Activated CD4-positive, alpha-beta memory T cell treated with anti-CD3 and anti-CD28 coated beads for 36 hours (primary cell): ENCODE measurements at places on chromosomes 6 and 20. TPM values are rescaled to one million over a fixed set of nuclear protein-coding genes. Genes with fewer than 3 reads are reported as not detected.
A peak's percentile ranks its signal among the peaks of the same experiment; 100 is the strongest.

- no peak overlapping the region for H3K4me3 ChIP-seq
- DNase-seq, result no peak
- H3K4me1 ChIP-seq, result peaks cover 4% of the 10 kb centered on the region
These were observed 36.9 kb downstream of the KCNQ2 start for GRCh38 chr20:63435552-63435951.

DNA sequence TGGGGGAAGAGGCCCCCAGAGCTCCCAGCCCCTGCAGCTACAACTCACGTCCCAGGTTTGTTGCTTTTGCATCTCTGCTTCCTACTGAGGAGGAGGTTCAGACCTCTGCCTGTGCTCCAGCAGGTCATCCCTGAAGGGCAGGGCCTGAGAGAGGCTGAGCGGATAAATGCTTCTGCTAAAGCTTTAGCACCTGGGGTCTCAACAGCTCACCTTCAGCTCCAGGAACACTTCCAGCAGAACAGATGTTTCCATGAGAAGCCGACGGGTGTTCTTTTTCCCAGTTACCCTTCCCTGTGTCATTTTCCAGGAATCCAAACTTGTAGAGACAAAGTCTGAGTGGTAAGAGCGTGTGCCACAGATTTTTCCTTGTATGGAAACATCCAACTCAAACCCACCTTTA, 208.8 kb downstream of the TBC1D7 start:
- H3K27ac ChIP-seq, result no peak overlapping the region

DNA sequence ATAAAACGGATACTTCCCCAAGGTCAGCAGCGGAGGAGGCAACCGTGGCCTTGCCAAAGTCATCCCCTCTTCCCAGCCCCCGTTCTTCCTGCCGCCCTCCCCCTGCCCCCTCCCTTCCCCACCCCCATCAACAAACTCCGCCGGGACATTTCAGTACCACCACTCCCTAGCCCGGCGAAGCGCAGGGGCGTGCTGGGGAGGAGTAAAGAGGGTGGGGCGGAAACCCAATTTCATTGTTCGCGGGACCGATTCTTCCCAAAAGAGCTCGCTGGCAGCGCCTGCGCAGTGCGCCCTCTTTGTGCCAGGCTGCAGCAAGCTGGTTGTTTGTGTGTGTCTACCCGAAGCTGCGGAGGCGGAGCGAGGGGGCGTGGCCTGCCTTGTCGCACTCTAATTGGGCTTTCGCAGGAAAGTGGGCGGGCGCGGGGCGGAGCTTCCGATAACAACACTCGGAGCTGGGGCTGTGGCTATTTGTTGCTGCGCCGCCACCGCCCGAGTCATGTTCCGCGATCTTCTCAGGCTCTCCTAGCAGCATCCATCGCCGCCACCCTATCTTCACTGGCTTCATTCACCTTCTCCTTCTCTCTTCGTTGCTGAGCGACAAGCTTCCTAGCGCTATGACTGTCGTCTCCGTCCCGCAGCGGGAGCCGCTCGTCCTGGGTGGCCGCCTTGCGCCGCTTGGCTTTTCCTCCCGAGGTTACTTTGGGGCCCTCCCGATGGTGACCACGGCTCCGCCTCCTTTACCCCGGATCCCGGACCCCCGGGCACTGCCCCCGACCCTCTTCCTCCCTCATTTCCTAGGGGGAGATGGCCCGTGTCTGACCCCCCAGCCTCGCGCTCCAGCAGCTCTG, at the start of gene PNRC1:
Gene PNRC1 (plus strand): TSS at position 471 of the 848 bp plus-strand sequence. CDS start 144 bp downstream, at position 615.
- peaks cover 33% of the 10 kb centered on the region for H3K4me1 ChIP-seq
- no peaks in the 10 kb centered on the region for H3K27me3 ChIP-seq
- H3K27ac ChIP-seq, result peak within 1 kb of the TSS; percentile 99
- H3K4me3 ChIP-seq, result peak within 1 kb of the TSS; percentile 93
- H3K36me3 ChIP-seq, result peaks cover 40% of the 10 kb centered on the region

DNA sequence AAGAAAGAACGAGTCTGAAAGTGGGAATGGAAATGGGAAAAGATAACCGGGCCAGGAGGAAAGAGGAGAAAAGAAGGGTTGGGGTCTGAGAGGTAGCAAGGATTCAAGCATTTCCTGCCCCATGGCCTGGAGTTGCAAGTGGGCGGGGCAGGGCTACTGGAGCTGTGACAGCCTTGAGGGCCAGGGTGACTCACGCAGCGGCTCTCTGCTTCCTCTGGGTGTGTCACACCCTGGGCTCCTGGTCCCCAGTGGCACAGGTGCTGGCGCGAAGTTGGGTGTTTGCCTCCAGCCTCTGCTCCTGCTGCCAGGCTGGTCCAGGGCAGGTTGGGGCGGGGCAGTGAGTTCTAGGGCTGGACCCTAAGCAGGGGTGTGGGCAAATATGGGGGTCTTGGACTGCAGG, 3.3 kb upstream of the ULBP3 start:
- DNase-seq, result peak; percentile 75
- no peaks in the 10 kb centered on the region for H3K36me3 ChIP-seq
- H3K4me1 ChIP-seq, result peaks cover 17% of the 10 kb centered on the region
- H3K27ac ChIP-seq, result no peak overlapping the region
- H3K4me3 ChIP-seq, result no peak overlapping the region
- H3K27me3 ChIP-seq, result peaks cover 20% of the 10 kb centered on the region

The SHLD1 gene
- total RNA-seq, result 9.8 TPM

GRCh38 chr6:10733863-10734262, 11.0 kb downstream of the TMEM14C start:
- no peaks in the 10 kb centered on the region for H3K27me3 ChIP-seq
- H3K27ac ChIP-seq, result no peak overlapping the region
- H3K4me1 ChIP-seq, result no peaks in the 10 kb centered on the region
- H3K36me3 ChIP-seq, result peaks cover 14% of the 10 kb centered on the region
- no peak overlapping the region for H3K4me3 ChIP-seq

DNA sequence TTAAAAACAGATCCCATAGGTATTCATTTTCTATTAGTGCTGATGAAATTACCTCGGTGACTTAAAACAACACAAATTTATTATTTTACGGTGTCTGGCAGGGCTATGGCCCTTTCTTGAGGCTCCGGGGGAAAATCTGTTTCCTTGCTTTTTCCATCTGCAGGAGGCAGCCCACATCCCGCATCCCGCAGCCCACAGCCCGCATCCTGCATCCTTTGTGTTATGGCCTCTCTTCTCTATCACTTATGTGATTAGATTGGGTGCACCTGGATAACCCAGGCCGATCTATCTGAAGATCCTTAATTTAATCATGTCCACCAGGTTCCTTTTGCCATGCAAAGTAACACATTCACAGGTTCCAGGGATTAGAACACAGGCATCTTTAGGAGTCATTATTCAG, 407.8 kb downstream of the CDC5L start:
- peaks cover 2% of the 10 kb centered on the region for H3K27me3 ChIP-seq
- no peak overlapping the region for H3K4me3 ChIP-seq
- no peaks in the 10 kb centered on the region for H3K4me1 ChIP-seq
- H3K36me3 ChIP-seq, result no peaks in the 10 kb centered on the region
- H3K27ac ChIP-seq, result no peak overlapping the region

GRCh38 chr20:57210054-57210910, 56.2 kb downstream of the BMP7 start:
- DNase-seq, result no peak
- no peak overlapping the region for H3K4me3 ChIP-seq
- no peaks in the 10 kb centered on the region for H3K4me1 ChIP-seq

DNA sequence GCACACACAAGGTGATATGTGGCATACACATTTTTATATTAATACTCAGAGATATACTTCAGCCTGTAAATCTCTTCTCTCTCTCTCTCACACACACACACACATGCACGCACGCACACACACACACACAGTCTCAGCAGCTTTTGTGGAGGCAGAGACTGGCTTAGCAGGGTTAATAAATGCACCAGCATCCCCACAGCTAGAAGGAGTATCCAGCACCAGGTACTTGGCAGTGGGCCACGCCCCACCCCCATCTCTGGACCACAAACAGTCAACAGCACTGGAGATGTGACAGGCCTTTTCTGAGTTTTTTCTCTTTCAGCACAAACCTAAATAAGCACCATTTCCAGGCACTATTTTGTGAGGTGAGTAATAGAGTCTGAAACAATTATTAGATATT, 47.3 kb upstream of the LRFN2 start:
- H3K4me3 ChIP-seq, result no peak overlapping the region
- no peaks in the 10 kb centered on the region for H3K36me3 ChIP-seq
- no peaks in the 10 kb centered on the region for H3K4me1 ChIP-seq
- DNase-seq, result no peak
- no peak overlapping the region for H3K27ac ChIP-seq

The STX11 gene
- 16.6 TPM for total RNA-seq

The ECT2L gene
- total RNA-seq, result not detected

- no peaks in the 10 kb centered on the region for H3K4me1 ChIP-seq
- H3K36me3 ChIP-seq, result no peaks in the 10 kb centered on the region
- H3K27ac ChIP-seq, result no peak overlapping the region
- DNase-seq, result no peak
These were observed 39.6 kb downstream of the LAMA4 start for GRCh38 chr6:112214739-112215269.

DNA sequence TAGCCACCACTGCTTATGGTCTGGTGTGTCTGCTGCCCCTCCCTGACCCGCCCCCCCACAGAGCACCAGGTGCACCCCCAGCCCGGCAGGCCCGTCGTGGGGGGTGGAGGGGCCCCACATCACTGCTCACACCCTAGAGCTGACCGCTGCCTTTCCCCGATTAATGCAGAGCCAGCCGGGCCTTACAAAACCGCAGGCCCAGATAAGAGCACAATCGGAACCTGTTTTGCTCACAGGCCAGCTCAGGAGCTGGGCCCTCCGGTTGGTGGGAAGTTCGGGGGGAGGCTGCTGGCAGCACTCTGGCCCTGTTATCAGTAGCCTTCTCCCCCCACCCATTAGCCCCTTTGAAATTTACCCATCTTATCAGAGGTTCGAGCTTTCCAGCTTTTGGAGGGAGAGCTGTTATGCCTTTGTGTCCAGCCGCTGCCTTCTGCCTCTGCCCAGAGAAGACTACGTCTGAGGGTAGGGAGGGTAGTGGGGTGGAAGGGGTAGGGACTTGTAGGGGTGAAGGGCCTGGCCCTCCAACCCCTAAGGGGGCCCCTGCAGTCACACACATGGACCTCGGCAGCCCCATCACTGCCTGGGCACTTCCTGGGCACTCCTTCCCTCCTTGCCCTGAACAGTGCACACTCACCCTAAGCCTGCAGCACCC, 6.9 kb upstream of the SPDEF start:
- no peaks in the 10 kb centered on the region for H3K4me1 ChIP-seq
- no peak for DNase-seq
- H3K27ac ChIP-seq, result no peak overlapping the region
- H3K27me3 ChIP-seq, result no peaks in the 10 kb centered on the region
- no peak overlapping the region for H3K4me3 ChIP-seq

The GTSF1L gene
- not detected for total RNA-seq

The DYNLT2 gene
- total RNA-seq, result 2.1 TPM

GRCh38 chr20:24337069-24337468, 132.4 kb upstream of the SYNDIG1 start:
- H3K27me3 ChIP-seq, result no peaks in the 10 kb centered on the region
- no peaks in the 10 kb centered on the region for H3K4me1 ChIP-seq
- DNase-seq, result no peak
- no peaks in the 10 kb centered on the region for H3K36me3 ChIP-seq

The DPPA5 gene
- total RNA-seq, result not detected

DNA sequence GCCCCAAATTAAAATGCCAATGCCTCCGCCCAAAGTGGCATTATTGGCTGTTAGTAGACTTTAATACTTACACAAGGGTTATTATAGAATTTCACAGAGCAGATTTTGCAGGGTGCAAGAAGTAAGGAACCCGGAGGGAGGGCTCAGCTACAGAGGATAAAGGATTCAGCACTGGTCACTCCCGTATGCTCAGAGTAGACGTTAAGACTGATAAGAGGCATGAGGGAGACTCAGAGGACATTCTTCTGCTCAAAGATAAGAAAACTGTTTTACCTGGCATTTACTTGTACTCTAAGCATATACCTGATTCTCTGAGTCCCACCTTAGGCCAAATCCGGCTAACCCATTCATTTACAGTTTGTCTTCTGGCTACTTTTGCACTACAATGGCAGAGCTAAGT, 36.5 kb upstream of the OVOL2 start:
- no peak overlapping the region for H3K4me3 ChIP-seq
- H3K36me3 ChIP-seq, result no peaks in the 10 kb centered on the region
- H3K4me1 ChIP-seq, result no peaks in the 10 kb centered on the region
- peaks cover 5% of the 10 kb centered on the region for H3K27me3 ChIP-seq
- DNase-seq, result no peak
- H3K27ac ChIP-seq, result no peak overlapping the region

The IYD gene
- total RNA-seq, result not detected

GRCh38 chr6:163338671-163339405, 75.7 kb upstream of the QKI start:
- no peak overlapping the region for H3K27ac ChIP-seq
- no peak overlapping the region for H3K4me3 ChIP-seq
- no peak for DNase-seq
- no peaks in the 10 kb centered on the region for H3K4me1 ChIP-seq

- no peaks in the 10 kb centered on the region for H3K4me1 ChIP-seq
- peaks cover 15% of the 10 kb centered on the region for H3K27me3 ChIP-seq
- H3K36me3 ChIP-seq, result no peaks in the 10 kb centered on the region
These were observed 16.2 kb upstream of the EMILIN3 start for GRCh38 chr20:41382791-41383305.

The SEC63 gene
- 95.9 TPM for total RNA-seq

The KIAA1586 gene
- 15.4 TPM for total RNA-seq

The TSBP1 gene
- not detected for total RNA-seq

The RGS17 gene
- not detected for total RNA-seq

The GABRR2 gene
- total RNA-seq, result 0.51 TPM

DNA sequence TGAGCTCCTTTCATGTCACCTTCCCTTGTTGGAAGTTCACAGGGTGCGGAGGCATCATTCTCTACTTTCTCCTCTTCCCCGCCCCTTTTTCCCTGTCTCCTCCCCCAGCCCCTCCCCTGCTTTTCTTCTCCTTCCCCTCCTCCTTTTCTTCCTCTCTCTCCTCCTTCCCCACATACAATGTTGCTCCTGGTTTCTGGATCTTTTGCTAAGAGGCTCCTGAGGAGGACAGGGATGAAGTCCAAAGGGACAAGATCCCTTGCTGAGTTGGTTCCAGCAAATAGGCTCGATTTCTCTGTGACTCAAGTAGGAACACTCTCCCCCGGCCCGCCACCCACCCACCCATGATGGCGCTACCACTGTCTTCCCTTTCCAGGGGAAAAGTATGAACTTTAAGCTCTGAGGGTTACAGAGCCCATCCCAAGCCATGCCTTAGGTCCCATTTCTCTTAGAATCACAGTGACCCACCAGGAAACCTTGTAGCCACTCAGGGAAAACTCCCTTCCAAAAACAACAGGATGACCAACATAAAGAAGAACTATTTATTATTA, 852 bp upstream of the TFEB start:
- DNase-seq, result no peak
- no peak overlapping the region for H3K27ac ChIP-seq
- no peaks in the 10 kb centered on the region for H3K27me3 ChIP-seq
- peaks cover 21% of the 10 kb centered on the region for H3K4me1 ChIP-seq
- no peak overlapping the region for H3K4me3 ChIP-seq

The HLA-DQA1 gene
- 0.97 TPM for total RNA-seq

The NR2E1 gene
- total RNA-seq, result not detected

The ARMH2 gene
- total RNA-seq, result not detected

The OLIG3 gene
- 0.15 TPM for total RNA-seq

- no peak overlapping the region for H3K27ac ChIP-seq
- no peaks in the 10 kb centered on the region for H3K4me1 ChIP-seq
- peaks cover 3% of the 10 kb centered on the region for H3K27me3 ChIP-seq
- no peak for DNase-seq
These were observed 89.1 kb downstream of the ME1 start for GRCh38 chr6:83341765-83342164.
